ENCODE measurements at places on chromosomes 11 and 22. TPM values are rescaled to one million over a fixed set of nuclear protein-coding genes. Genes with fewer than 3 reads are reported as not detected.
A peak's percentile ranks its signal among the peaks of the same experiment; 100 is the strongest.

MED15 gene
- 112 TPM for total RNA-seq

DNA sequence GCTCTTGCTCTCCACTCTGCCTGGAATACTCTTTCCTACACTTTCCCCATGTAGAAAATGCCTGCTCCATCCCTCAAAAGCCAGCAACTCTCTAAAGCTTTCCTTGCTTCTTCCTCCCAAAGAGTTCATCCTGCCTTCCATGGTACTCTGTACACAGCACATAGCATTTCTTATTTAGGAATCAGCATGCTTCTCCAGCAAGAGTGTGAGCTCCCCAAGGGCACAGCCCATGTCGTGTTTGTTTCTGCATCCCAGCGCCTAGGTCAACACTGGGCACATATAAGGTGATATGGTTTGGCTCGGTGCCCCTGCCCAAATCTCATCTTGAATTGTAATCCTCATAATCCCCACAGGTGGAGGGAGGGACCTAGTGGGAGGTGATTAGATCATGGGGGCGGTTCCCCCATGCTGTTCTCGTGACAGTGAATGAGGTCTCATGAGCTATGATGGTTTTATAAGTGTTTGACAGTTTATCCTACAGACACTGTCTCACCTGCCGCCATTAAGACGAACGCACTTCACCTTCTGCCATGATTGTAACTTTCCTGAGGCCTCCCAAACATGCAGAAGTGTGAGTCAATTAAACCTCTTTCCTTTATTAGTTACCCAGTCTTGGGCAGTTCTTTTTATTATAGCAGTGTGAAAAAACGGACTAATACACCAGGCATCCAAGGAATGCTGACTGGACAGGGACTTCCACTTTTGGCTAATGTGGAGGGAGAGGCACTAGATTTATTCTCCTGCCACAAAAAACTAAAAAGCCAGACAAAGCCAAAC is 8.2 kb downstream of the VPS37C start:
- H3K27me3 ChIP-seq = no peaks in the 10 kb centered on the region
- peaks cover 19% of the 10 kb centered on the region for H3K4me1 ChIP-seq
- H3K4me3 ChIP-seq = no peak overlapping the region
- no peak for DNase-seq

- H3K4me3 ChIP-seq = no peak overlapping the region
- peaks cover 77% of the 10 kb centered on the region for H3K36me3 ChIP-seq
- no peaks in the 10 kb centered on the region for H3K27me3 ChIP-seq
These were observed 27.9 kb downstream of the TCIRG1 start for GRCh38 chr11:68066742-68067141.

DNA sequence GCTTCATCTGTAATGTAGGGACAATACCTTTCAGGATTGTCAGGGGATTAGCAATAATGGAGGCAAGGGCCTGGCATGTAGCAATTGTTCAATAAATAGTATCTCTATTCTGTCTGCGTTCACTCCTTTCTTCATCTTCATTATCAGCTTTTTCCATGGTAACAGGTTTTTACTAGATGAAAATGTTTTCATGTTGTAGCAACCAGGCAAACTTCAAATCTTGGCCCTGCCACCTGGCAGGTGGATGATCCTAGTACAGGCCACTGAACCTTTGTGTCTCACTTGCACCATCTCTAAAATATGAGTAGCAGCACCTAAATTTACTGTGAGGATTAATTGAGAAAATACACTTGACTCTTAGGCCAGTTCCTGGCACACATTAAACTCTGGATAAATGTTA is 83.4 kb downstream of the SWAP70 start:
- peak overlapping the region; percentile 77 for H3K27ac ChIP-seq
- H3K4me3 ChIP-seq = peak overlapping the region; percentile 38
- DNase-seq = no peak
- H3K27me3 ChIP-seq = no peaks in the 10 kb centered on the region

- no peaks in the 10 kb centered on the region for H3K36me3 ChIP-seq
- peaks cover 6% of the 10 kb centered on the region for H3K27me3 ChIP-seq
- no peaks in the 10 kb centered on the region for H3K4me1 ChIP-seq
- no peak overlapping the region for H3K4me3 ChIP-seq
- no peak for DNase-seq
These were observed 23.6 kb upstream of the LMO1 start for GRCh38 chr11:8287297-8287696.

OR52N4 gene
- 2.2 TPM for total RNA-seq

NLRP14 gene
- total RNA-seq = 0.11 TPM

- DNase-seq = no peak
- H3K27ac ChIP-seq = no peak overlapping the region
- no peaks in the 10 kb centered on the region for H3K4me1 ChIP-seq
- no peaks in the 10 kb centered on the region for H3K36me3 ChIP-seq
- H3K4me3 ChIP-seq = no peak overlapping the region
- peaks cover 15% of the 10 kb centered on the region for H3K27me3 ChIP-seq
These were observed 49.5 kb upstream of the HSPA8 start for GRCh38 chr11:123111465-123111864.

DNA sequence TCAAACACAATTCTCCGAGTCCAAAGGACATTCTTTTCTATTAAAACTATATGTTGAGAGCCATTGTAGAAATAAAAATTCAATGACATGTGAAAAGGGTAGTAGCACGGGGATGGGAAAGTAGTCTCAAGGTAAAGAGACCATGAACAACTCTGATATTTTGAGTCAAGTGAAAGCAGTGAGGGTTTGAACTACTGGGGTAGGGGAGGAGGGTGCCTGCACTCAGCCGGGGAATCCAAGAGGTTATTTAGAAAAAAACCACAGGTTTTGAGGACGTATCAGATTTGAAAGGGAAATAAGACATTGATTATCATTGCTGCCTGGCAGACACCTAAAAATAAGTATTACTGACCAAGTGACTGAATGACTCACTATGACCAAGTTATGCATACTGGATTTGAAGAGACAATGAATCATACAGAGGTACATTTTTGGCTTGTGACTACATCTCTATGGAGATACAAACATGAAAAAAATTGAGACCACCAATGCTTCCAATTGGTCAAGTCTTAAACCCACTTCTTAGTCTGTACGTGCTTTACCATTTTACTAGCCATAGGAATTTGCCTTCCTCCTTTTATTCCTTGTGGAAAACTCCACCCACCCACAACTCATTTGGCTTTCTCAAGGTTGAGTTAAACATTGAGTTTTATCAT is 2.2 kb upstream of the OR52H1 start:
- H3K27me3 ChIP-seq = no peaks in the 10 kb centered on the region
- no peak overlapping the region for H3K4me3 ChIP-seq
- H3K4me1 ChIP-seq = no peaks in the 10 kb centered on the region
- no peaks in the 10 kb centered on the region for H3K36me3 ChIP-seq
- no peak for DNase-seq
- no peak overlapping the region for H3K27ac ChIP-seq

GRCh38 chr22:50102946-50103345 is 13.1 kb downstream of the MOV10L1 start:
- H3K4me1 ChIP-seq = peaks cover 19% of the 10 kb centered on the region
- H3K27me3 ChIP-seq = peaks cover 10% of the 10 kb centered on the region
- H3K4me3 ChIP-seq = no peak overlapping the region
- DNase-seq = no peak
- H3K36me3 ChIP-seq = no peaks in the 10 kb centered on the region

ADM gene
- total RNA-seq = 1.2 TPM

DNA sequence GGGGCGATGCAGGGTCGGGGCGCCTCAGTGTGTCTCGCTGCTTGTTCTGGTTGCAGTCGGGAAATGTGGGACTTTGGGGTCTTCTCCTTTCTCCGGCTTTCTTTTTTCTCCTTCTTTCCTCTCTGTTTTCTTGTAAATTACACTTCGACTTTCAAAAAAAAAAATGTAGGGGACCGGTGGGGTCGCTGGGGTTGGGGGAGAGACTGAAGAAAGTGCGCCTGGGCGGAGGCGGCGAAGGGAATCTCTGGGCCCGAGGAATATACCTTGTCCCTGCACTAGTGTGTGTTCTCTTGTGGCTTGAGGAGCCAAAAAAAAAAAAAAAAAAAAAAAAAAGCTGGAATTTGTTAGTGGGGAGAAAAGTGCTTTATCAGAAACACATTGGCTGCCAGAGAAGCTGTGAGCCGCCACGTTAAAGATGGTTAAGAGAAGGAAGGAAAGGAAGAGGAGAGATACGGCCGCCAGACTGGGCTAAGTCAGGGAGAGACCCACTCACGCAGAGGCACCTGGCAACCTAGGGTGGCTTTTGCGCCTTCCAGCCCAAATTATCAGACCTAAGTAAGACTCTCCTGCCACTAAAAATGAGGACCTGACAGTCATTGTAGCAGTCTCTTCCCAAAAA is 8.4 kb upstream of the FLI1 start:
- no peak overlapping the region for H3K27ac ChIP-seq
- peaks cover 25% of the 10 kb centered on the region for H3K27me3 ChIP-seq
- peak overlapping the region; percentile 84 for H3K4me3 ChIP-seq
- peaks cover 37% of the 10 kb centered on the region for H3K4me1 ChIP-seq

GRCh38 chr11:131947511-131947910 is 577.1 kb downstream of the NTM start:
- no peaks in the 10 kb centered on the region for H3K36me3 ChIP-seq
- no peak for DNase-seq
- H3K27me3 ChIP-seq = no peaks in the 10 kb centered on the region
- H3K27ac ChIP-seq = no peak overlapping the region

IFITM10 gene
- total RNA-seq = not detected

OR8G1 gene
- total RNA-seq = not detected

- H3K4me3 ChIP-seq = peak overlapping the region; percentile 42
- no peaks in the 10 kb centered on the region for H3K27me3 ChIP-seq
- H3K27ac ChIP-seq = peak overlapping the region; percentile 82
- no peaks in the 10 kb centered on the region for H3K36me3 ChIP-seq
These were observed 43.6 kb upstream of the POU2AF1 start for GRCh38 chr11:111422494-111423249.

GLYAT gene
- not detected for total RNA-seq

- H3K27me3 ChIP-seq = no peaks in the 10 kb centered on the region
- H3K4me1 ChIP-seq = no peaks in the 10 kb centered on the region
- H3K36me3 ChIP-seq = no peaks in the 10 kb centered on the region
- DNase-seq = no peak
- H3K4me3 ChIP-seq = no peak overlapping the region
These were observed 9.1 kb downstream of the DCHS1 start for GRCh38 chr11:6646576-6646917.

KDM4D gene
- total RNA-seq = 0.93 TPM

- DNase-seq = no peak
- no peaks in the 10 kb centered on the region for H3K4me1 ChIP-seq
- H3K36me3 ChIP-seq = no peaks in the 10 kb centered on the region
- H3K27ac ChIP-seq = no peak overlapping the region
These were observed 255.2 kb downstream of the BUD13 start for GRCh38 chr11:116517584-116517983.

GRCh38 chr22:47409539-47410275 is 647.3 kb downstream of the TBC1D22A start:
- H3K4me3 ChIP-seq = no peak overlapping the region
- H3K27ac ChIP-seq = no peak overlapping the region
- H3K27me3 ChIP-seq = peaks cover 14% of the 10 kb centered on the region
- no peak for DNase-seq
- H3K36me3 ChIP-seq = no peaks in the 10 kb centered on the region
- H3K4me1 ChIP-seq = no peaks in the 10 kb centered on the region

DNA sequence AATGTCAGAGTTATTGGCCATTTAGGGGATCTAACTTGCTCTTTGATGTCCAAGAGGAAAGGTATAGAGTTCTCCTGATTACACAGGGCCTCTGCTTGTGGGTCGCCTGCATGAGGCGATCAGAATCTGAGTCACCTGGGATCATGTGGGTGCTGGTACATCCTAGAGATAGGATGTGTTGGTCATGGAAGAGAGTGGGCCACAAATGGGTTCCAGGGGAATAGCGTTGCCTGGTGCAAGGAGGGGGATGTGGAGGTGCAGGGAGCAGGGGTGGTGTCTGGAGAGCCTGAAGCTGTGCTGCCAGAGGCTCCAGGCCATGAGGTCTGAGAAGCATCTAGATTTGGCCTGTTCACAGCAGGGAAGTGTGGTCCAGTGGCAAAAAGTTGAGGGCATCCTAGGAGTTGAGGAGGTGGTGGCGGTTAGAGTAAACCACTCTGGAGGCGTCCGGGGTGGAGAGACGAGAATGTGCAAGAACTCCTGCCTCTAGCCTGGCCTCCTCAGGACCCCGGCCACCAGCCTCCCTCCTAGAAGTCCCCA is 92.8 kb downstream of the MED15 start:
- no peaks in the 10 kb centered on the region for H3K4me1 ChIP-seq
- no peak overlapping the region for H3K4me3 ChIP-seq
- H3K27me3 ChIP-seq = no peaks in the 10 kb centered on the region
- H3K36me3 ChIP-seq = no peaks in the 10 kb centered on the region

FAM180B gene
- not detected for total RNA-seq

- no peak overlapping the region for H3K27ac ChIP-seq
- no peak overlapping the region for H3K4me3 ChIP-seq
- peaks cover 6% of the 10 kb centered on the region for H3K36me3 ChIP-seq
- no peaks in the 10 kb centered on the region for H3K27me3 ChIP-seq
- peaks cover 21% of the 10 kb centered on the region for H3K4me1 ChIP-seq
- no peak for DNase-seq
These were observed 194.0 kb downstream of the LARGE1 start for GRCh38 chr22:33726294-33726734.

LGALS1 gene
- 254 TPM for total RNA-seq

CARD16 gene
- 31.5 TPM for total RNA-seq

DNA sequence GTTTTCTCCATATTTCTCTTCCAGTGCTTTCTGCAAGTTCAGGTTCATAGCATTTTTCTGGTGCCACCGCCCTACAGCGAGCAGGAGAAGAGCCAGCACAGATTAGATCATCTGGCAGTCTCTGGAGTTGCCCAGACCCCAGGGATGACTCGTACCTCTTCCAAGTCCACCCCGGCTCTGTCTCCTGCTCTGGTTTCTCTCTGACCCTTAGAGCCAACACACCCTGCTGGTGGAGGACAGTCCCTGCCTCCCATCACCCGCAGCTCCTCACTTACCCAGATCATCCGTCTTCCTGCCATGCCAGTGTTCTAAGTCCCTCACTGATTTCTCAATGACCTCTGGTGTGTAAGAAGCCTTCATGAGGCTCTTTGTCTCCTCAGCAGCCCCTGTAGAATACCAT is 28.0 kb downstream of the TST start:
- no peak overlapping the region for H3K27ac ChIP-seq
- no peaks in the 10 kb centered on the region for H3K36me3 ChIP-seq
- H3K27me3 ChIP-seq = peaks cover 24% of the 10 kb centered on the region
- H3K4me1 ChIP-seq = no peaks in the 10 kb centered on the region

RBMXL2 gene
- total RNA-seq = not detected

MYEOV gene
- not detected for total RNA-seq

DNA sequence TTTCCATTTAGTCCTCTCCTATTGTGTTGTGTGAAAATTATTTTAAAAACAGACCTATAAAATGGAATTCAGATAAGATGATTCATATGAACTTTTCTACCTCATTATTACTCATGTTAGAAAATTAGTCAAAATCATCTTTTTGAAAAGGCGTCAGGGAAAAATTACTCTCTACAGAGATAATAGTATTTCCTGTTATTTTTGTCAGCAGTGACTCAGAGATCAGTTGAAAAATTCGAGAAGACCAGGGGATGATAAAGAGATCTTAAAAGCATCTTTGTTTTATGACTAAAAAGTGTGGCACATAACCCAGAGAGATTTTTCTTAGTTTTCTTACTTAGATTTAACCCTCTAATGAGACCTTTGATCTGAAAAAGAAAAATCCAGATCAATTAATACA is 157.9 kb upstream of the CARD18 start:
- H3K27ac ChIP-seq = no peak overlapping the region
- no peak for DNase-seq
- no peak overlapping the region for H3K4me3 ChIP-seq
- no peaks in the 10 kb centered on the region for H3K36me3 ChIP-seq
